ENCODE measurements at places on chromosomes 6 and 20.

- no peak for DNase-seq
Observed at GRCh38 chr20:63580796-63581461, 6.9 kb upstream of the HELZ2 start.

- DNase-seq, result no peak
Observed at GRCh38 chr20:7691647-7692269, 248.5 kb downstream of the HAO1 start.

DNA sequence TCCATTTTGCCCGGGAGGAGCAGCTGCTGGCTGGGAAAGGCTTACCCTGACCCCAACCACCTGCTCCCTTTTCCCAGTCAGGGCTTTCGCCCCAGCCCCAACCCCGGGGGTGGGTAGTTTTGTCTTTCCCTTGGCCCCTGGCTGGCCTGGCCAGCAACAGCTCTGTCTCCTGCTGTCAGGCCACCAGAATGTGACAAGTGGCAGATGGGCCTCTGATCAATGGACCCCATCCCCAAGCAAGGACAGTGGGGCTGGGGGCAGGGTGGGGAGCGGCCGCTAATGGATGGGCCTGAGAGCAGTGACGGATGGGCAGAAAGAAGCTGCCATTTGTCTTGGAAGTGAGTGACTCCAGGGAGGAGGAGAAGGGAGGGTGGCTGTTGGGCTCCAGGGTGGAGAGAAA lies 121.6 kb downstream of the DHX35 start:
- no peak for DNase-seq

- DNase-seq, result no peak
Observed at GRCh38 chr6:99613705-99614429, 7.2 kb downstream of the PRDM13 start.

GRCh38 chr6:16758163-16758975 lies 2.9 kb downstream of the ATXN1 start:
- DNase-seq, result no peak

- DNase-seq, result no peak
Observed at GRCh38 chr6:170075659-170076223, 215.1 kb downstream of the DLL1 start.

DNA sequence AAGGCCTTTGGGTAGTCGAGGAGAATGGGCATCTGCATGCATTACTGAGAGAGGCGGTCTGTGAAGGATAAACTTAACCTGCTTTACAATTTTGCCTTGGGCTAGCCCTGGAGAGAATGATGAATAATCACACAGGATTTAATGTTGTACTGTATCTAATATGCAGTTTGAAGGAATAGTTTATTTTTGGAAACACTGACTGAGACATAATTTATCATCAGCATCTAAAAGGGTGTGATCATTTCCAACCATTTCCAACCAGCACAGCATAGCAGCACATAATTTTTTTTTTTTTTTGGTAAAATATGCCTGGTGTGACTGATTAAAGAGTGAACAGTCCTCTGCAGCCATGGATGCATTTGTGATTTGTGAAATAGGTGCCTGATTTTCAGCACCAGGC lies 519.5 kb downstream of the PHF3 start:
- no peak for DNase-seq

- DNase-seq, result peak; percentile 17
Observed at GRCh38 chr20:35145141-35145564, 2.0 kb downstream of the EDEM2 start.

DNA sequence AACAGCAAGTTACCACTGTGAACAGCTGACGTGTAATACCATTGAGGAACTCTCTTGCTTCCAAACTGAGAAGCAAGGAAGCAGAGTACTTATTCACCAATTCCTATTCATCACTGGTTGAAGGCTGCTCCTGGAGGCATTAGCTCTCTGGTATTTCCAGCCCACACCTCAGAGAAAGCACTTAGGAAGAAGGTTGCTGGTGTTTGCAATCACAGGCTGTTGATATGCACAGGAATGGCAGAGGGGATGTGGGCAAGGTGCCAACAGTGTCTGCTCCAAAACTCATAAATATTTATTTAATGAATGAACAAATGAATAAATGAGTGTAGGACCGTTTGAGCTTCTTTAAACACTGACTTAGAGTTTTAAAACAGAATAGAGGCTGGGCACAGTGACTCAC lies 6.9 kb upstream of the RRBP1 start:
- no peak for DNase-seq

DNA sequence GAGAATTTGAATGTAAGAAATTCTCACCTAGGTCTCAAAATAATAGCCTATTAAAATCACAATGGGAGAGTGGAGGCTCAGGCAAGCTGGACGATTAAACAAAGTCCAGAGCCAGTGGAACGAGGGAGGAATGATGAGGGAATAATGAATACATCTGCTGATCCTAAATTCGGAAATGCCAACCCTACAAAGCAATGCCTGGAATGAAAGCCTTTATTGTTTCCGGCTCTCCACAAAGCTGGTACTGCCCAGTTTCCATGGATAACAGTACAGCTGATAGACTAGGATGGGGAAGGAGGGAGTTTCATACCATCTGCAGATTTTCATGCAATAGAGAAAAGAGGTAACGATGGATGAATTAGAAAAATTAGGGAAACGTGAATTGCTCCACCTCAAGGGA lies 356.1 kb downstream of the CBLN4 start:
- no peak for DNase-seq

GRCh38 chr20:25064561-25065071 lies 6.7 kb upstream of the ACSS1 start:
- no peak for DNase-seq

DNA sequence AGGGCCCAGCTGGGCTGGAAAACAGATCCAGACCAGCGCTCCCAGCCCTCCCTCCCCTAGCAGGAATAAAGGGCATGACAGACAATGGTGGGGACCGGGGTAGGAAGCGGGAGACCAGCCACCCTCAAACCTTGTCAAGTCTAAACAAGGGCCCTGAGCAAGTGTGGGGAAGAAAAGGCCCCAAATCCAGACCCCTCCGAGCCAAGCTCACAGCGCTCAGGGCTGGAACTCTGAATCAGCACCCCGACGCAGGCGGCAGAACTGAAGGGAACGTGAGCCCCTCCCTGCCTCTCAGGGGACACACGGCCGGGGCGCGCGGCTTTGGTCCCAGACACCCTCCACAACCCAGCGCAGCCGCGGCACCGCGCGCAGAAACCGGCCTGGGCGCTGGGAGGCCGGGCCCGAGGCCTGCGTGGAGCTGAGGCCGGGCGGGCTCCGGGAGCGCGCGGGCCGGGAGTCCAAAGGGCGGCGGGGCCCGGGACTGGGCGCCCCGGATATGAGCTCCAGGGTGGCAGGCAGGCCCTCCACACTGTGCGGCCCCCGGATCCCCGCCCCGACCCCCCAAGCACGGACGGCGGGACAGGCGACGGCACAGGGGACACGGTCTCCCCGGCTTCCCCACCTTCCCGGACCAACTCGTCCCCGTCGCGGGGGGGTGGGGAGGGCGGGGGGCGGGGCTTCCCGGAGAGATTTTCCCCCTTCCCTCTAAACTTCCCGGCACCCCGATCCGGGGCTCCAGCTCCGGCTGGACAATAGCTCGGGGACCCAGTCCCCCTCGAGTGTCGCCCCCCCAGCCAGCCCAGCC lies 641 bp downstream of the TEAD3 start:
- no peak for DNase-seq

GRCh38 chr20:23603321-23603720 lies 2.4 kb downstream of the CST9 start:
- no peak for DNase-seq

DNA sequence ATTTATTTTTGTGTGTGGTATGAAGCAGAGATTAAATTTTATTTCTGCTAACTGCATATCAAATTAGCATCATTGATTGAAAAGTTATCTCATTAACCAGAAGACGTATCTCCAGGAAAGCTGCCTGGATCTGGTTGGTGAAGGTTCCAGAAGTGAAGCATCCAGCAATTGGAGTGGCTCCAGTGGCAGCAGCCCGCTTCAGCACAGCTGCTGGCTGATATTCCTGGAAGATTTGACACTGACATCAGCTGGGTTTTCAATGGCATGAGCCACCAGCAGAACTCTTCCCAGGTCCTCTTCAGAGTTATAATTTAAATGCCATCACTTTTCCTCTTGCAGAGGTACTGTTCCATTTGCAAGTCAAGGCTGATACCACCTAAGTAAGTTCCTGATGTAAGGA lies 363.5 kb downstream of the BCKDHB start:
- DNase-seq, result no peak

- DNase-seq, result no peak
Observed at GRCh38 chr20:57394121-57395082, 3.2 kb downstream of the RBM38 start.

DNA sequence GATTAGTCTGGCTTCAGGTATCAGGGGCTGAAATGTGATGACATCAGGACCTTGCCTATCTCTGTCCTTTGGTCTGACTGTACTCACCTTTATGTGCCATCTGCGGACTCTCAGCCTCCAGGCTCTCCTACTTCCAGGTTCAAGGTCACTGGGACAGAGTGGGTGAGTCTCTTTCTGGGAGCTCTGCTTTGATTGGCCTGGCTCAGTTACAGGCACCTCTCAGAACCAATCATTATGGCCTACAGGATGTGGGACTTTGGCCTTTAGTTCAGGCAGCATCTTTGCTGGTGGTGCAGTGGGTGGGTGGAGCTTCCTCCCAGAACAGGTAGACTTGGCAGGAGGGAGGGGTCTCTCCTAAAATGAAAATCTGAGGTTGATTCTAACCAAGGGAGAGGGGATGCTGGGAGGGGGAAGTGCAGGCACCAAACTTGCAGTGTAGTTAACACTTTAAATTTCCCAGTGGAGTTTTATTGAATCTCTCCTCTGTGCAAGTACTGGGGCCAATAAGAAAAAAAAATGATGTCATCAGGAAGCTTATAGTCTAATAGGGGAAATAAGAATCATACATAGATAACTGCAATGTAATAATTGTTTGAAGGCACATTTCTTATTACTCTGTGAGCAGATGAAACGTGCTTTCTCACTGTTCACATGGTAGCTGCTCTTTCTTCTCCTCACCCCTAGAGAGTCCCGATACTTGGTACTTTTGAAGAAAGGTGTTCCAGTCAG lies 53.4 kb downstream of the SLC24A3 start:
- DNase-seq, result no peak

GRCh38 chr6:107658920-107659865 lies 164.9 kb downstream of the SCML4 start:
- no peak for DNase-seq

DNA sequence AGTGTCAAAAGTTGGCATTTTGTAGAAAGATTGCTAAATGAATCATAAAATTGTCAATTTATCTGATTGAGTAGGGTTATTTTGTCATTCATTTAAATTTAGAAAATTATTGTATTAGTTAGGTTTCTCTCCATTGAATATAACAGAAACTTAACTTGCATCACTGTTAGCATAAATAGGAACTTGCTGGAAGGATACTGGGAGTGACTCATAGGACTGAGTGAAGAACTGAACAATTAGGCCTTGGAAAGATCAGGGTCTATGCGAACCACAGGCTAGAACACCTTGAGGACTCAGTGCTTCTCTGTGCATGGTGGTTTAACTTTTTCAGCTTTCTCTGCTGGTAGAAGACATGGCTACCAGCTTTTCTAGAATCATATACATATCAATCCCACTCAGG lies 67.7 kb upstream of the IFNGR1 start:
- no peak for DNase-seq

- no peak for DNase-seq
Observed at GRCh38 chr6:31791324-31792089, 4.0 kb downstream of the VARS1 start.

DNA sequence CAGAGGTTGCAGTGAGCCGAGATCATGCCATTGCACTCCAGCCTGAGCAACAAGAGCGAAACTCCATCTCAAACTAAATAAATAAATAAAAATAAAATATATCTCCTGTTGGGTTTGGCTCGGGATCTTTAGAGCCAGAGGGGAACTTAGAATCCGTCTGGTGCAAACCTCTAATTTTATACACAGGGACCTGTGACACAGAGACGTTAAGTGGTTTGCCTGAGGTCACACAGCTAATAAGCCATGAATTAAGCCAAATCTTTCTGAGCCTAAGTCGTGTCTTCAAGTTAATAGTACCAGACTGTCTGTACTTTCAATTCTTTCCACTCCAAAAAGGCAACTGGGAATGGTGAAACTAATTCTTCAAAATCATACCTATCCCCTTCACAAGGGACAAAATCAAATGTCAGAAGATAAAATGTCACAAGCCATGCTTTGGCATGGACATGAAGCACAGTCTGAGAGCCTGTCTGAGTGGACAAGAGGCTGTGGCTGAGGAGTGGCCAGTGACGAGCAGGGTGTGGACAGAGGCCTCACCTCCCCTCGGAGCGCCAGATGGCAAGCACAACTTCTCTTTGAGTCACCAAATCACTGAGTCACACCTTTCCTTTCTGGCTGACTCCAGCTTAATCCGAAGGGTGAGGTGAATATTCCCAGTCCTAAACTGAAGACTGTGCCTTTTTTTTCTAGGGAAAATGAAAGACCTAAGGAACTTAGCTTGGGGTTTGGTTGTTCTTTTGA lies 177.4 kb downstream of the TFAP2A start:
- no peak for DNase-seq

GRCh38 chr6:156511570-156511969 lies 265.6 kb upstream of the ARID1B start:
- DNase-seq, result no peak

DNA sequence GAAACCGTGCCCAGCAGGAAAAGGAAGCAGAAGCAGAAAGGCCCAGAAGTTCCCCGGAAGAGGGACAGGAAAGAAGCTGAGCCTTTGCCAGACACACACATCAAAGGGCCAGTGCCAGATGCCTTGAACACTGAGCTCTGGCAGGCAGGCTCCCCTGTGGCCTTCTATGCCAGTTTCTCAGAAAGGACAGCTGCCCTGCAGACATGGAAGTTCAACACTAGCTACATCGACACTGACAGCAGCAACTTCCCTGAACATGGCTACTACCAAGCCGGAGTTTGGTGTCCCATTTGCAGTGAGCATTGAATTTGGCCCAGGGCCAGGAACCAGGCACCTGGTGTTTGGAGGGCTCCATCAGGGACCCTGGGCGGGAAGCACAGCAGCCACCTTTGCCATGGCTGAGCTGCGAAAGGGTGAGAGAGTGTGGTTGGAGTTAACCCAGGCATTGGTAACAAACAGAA lies 8.0 kb upstream of the RAET1E start:
- no peak for DNase-seq

DNA sequence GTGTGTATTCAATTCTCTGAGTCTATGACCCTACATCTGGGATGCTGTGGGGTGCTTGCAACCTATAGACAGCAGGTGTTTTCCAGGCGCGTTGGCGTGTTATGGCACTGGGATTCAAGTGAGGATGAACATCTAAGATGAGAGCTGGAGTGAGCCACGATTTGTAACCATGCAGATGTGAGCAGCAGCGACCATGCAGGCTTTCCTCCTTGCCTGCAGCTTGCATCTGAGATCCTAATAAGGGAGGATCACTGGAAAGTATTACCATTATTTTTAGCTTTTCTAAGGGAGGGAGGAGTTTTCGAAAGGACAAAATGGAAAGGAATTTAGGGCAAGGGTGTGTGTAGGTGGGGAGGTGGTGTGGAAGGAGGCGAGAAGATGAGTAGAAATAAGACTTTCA lies 216.7 kb downstream of the ATXN1 start:
- no peak for DNase-seq

Measured in NCI-H1048 (cell line).